ENCODE measurements at places on chromosomes 5 and 9.

DNA sequence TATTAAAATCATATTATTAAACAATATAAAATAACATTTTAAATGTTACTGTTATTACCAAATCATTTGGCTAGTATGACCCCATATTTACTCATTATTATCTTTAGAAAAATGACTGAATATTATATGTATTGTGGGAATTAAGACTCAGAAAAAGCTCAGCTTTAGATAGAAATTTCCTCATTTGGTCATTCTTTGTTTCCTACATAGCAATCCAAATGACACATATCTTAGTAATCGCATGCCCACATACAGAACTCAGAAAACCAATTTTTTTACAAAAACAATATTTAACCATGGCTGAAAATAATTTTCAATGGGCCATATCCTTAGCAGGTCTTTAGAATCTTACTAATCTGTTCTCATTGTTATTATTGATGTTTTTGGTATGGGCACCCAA, 53.8 kb upstream of the TSLP start:
- no peak for DNase-seq

GRCh38 chr5:112878760-112879159, 17.7 kb downstream of the SRP19 start:
- DNase-seq: peak; percentile 82

DNA sequence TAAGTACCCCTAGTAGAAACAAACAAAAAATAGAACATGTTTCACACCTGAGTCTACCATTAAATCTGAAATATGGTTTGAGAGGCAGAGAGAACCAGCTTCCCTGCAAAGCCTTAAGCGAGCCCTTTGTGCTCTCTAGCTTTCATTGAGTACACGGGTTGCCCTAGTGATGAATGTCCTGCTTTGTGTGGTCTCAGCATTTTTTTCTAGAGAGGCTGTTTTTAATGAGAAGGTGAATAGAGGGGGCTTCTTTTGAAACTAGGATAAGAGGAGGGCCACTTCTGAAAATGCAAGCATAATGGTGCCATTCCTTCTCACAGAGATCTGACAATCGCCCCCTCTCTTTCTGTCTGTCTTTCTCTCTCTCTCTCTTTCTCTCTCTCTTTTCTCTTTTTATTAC, 131.3 kb downstream of the MACIR start:
- DNase-seq: no peak

GRCh38 chr5:154618696-154619095, 136.5 kb upstream of the LARP1 start:
- DNase-seq: no peak

- DNase-seq: no peak
These were observed 27.4 kb downstream of the KIAA1191 start for GRCh38 chr5:176334031-176334770.

DNA sequence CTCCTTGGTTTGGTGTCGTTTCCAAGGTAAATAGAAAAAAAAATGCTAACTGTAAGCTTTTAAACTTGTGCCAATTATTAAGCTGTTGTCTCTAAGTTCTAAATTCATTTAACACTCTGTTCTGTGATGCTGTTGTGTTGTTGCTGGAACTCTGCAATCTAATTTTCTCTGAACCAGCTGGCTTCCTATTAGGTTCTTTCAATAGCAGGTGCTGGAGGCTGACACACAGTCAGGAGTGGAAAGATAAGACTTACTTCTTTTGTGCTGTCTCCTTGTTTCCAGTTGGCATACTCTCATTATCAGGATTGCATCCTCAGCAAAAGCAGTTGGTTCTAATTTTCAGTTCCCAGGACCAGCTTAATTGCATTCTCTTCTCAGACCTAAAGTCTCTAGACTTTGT, 1252.6 kb upstream of the NUDT12 start:
- no peak for DNase-seq

DNA sequence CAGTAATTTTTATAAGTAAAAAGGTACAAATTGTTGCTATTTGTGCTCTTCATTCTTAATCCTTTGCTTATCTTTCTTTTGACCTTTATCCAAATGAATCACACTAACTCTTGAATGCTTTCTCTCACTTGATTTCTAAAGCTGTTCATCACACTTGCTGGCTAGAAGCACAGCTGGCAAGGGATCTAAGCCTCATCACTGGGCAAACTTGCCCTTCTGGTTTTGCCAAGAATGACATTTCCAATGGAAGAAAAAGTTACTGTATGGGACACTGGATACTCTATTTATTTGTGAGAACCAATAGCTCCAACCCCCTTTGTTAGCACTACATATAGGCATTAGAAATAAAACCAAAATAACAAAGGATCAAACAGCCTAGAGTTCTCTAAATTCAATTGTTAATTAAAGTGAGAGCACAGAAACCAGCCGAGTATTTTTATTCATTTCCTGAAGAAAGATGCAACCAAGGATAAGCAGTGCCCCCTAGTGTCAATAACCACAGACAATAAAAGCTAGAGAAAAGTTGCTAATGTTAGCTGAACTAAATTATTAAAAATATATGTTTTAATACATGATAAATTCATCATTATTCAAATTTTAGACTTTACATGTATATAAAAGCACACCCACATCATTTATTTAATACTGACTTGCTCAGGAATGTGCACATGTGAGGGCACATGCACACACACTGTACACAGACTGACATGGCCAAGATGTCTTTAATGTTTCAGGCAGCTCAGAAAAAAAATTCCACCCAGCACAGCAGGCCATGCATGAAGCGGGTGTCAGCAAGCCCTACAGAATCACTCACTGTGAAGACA, 59.8 kb upstream of the POU5F2 start:
- DNase-seq: peak; percentile 37

- DNase-seq: peak; percentile 71
These were observed 24.0 kb upstream of the TCF7 start for GRCh38 chr5:134090522-134090921.

DNA sequence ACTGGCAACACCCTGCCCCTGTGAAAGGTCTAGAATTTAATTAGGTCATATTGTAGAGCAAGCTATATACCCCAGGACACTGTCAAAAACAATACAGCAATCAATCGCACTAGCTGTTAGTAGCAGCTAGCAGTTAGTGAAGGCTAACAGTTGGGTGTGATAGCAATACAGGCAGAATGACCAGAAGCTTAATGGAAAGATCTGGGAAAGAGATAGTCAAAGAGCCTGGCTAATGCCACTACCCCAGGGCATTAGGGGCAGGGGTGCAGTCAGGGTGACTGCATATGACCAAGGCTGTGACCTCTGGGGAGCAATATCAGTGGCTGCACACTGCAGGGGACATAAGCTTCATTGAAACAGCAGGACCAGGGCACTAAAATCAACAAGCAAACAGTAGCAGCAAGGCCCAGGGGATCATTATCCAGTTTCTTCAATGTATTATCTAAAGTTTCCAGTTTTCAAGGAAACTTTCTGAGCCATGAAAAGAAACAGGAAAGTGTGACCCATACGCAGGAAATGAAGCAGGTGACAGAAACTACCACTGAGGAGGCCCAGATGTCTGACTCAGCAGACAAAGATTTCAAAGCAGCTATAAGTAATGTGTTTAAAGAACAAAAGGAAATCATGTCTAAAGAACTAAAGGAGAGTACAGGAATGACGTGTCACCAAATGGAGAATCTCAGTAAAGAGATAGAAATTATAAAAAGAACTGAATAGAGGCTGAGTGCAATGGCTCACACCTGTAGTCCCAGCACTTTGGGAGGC, 82.4 kb downstream of the ZNF354C start:
- peak; percentile 46 for DNase-seq

DNA sequence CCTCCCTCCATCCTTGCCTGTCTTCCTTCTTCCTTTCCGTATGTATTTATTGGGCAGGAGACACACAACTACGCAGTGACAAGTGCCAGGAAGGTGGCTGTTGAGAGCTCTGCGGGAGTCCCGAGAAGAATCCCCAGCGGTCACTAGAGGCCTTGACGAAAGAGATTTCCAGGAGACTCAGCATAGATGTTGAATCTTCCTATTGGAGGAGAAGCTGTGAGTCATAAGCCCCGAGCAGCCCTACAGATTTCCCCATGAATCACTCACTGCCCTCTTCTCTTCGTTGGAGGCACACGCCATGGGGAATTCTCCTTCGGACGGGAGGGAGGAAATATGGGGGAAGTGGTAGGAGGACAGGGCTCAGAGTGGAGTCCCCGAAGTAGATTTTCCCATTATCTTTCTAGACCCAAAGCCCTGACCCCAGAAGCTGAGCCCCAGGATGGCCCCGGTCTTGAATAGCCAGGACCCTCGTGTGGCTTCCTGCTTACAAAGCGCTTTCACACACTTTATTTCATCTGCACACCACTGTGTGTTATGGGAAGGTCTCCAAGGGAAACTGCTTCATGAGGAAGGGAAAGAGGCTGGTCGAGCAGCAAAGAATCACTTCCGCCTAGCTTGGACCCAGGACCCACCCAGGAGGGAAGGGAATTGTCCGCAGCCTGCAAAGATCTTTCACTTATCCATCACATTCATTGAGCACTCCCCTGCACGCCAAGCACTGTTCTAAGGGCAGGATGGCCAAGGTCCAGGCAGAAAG, 12.7 kb downstream of the DUSP1 start:
- DNase-seq: no peak

DNA sequence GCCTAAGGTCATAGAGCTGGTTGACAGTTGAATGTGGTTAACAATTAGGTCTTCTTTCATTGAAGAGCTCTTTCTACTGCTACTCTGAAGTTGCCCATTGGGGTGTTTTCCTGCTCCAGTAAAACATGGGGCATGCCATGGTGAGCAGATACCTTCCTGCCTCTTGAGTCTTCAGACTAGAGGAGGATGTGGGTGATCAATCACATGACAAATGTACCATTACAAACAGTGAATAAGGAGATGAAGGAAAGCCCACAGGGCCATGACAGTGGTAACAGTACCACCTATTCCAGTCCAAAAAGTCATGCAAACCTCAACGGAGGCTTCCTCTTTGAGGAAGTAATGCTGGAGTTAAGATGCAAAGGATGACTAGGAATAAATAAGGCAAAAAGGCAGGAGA, 73.5 kb downstream of the CYFIP2 start:
- no peak for DNase-seq

DNA sequence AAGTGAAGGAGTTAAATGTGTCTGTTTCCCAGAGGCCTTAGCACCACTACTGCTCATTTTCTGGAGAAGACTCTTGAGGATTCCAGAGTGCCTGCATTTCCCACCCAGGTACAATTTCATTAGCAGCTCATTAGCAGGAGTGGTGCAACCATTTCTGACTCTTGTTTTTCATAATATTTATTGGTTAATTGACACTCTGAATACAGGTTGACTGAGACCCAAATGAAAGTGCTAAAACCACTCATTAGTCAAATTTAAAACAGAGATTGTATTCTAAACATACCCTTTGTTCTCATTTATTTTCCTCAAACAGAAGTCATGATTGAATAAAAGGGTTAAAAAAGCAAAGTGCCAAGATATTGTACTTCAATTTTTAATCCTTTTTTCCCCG, 134.5 kb downstream of the SIL1 start:
- DNase-seq: no peak

- DNase-seq: no peak
These were observed 10.3 kb downstream of the B4GALT7 start for GRCh38 chr5:177610131-177610769.

GRCh38 chr9:80156262-80156661, 584.5 kb downstream of the TLE4 start:
- no peak for DNase-seq

DNA sequence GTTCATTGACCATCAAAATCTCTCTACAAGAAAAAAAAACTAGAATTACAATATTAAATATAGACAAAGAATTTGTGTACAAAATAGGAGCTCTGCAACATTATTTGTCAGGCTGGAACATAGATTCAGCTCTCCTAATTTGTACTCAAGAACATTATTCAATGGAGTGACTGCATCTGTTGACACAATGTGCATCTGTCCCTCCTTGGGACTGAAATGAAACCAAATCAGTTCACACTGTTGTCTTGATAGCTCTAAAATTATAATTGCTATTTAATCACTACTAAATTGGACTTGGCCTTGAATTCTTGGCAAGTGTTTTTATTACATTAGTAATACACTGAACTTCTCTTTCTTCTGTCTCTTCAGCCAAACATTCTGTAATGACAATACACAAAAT, 47.7 kb downstream of the FTMT start:
- DNase-seq: no peak

GRCh38 chr5:111960476-111961215, 203.7 kb upstream of the NREP start:
- no peak for DNase-seq
